ENCODE measurements at places on chromosomes 3 and 15. TPM values are rescaled to one million over a fixed set of nuclear protein-coding genes. Genes with fewer than 3 reads are reported as not detected.

The NR1I2 gene
- 0.66 TPM for total RNA-seq

The GPR87 gene
- total RNA-seq, result not detected

The TM4SF1 gene
- 30.7 TPM for total RNA-seq

The PDE12 gene
- total RNA-seq, result 19.3 TPM

The PCLAF gene
- 1.7 TPM for total RNA-seq

The MOBP gene
- 547 TPM for total RNA-seq

The FES gene
- total RNA-seq, result 13.0 TPM

The RTP3 gene
- total RNA-seq, result not detected

The VIPR1 gene
- 51.2 TPM for total RNA-seq

The MED12L gene
- 55.9 TPM for total RNA-seq

The MYEF2 gene
- 87.2 TPM for total RNA-seq

The THPO gene
- total RNA-seq, result 3.5 TPM

The TMEM212 gene
- total RNA-seq, result 0.25 TPM

The PARP15 gene
- 0.66 TPM for total RNA-seq

The CYP1A1 gene
- not detected for total RNA-seq

The MINDY2 gene
- 36.0 TPM for total RNA-seq

The CYP19A1 gene
- total RNA-seq, result 0.97 TPM

The SCAMP5 gene
- total RNA-seq, result 388 TPM

The FBXO40 gene
- total RNA-seq, result 5.5 TPM

The ERC2 gene
- total RNA-seq, result 86.3 TPM

The NR2F2 gene
- 15.4 TPM for total RNA-seq

The RASGRF1 gene
- 98.5 TPM for total RNA-seq

The ITGA11 gene
- total RNA-seq, result 3.4 TPM
